ENCODE measurements at places on chromosomes 1 and 21.

GRCh38 chr1:201507360-201507675 is 395 bp upstream of the CSRP1 start:
- DNase-seq, result no peak

DNA sequence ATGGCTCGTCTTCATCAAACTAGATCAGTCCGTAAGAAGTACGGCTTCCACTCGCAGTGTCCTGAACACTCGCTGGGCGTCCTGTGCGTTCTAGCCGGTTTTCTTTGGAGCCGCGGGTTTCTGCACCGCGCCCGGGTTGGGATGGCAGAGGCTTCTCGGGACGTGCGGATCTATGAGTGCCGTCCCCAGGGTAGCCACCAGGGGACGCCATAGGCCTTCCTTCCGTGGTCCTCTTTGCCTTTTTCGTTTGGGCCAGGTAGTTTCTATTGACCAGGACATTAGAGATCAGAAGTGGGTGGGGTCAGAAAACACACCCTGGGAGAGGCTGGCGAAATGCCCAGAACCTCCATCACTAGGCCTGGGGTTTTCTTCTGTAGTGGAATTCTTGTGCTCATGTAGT is 273.8 kb downstream of the FAM72C start:
- DNase-seq, result no peak

GRCh38 chr1:203380420-203381150 is 29.7 kb upstream of the FMOD start:
- DNase-seq, result no peak

GRCh38 chr1:23163395-23163794 is 5.3 kb downstream of the LUZP1 start:
- no peak for DNase-seq

GRCh38 chr1:207335695-207336363 is 14.4 kb downstream of the CD55 start:
- no peak for DNase-seq

- no peak for DNase-seq
Observed at GRCh38 chr1:30250984-30251850, 472.2 kb downstream of the MATN1 start.

DNA sequence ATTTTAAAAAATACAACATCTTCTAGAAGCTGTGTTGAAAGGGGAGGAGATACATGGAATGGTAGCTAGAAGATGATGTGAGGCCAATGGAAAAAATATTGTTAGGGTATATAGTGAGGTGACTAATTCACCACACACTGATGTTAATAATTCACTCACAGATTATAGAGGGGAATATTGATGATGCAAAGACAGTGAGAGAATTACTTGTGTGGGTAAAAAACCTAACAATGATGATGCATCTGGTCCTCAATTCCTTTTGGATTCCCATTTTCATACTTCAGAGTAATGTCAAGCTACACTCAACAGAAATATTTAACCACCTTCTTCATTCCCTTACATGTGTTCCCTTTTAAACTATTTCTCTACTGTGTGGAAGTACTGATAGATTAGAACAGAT is 169.5 kb upstream of the DPYD start:
- DNase-seq, result no peak

- no peak for DNase-seq
Observed at GRCh38 chr1:92298213-92298572, 594 bp downstream of the GLMN start.

GRCh38 chr1:236982380-236982779 is 21.9 kb downstream of the MT1HL1 start:
- DNase-seq, result no peak

DNA sequence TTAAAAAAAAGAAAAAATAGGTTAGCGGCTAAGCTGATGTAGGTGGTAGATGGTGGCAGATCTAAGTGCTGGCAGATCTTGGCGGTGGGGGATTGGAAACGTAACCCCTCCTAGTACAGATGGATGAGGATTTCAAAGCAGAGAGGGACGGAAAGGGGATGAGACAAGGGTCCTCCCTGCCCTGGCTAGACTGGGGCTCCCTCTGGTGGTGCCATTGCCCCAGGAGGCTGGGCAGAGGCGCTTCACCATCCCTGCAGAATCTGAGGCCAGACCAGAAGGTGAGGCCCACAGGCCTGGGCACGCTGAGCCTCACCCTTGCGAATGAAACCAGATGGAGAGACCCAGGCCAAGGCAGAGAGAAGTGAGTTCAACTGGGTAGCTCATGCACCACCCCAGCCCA is 7.0 kb upstream of the PLEKHA6 start:
- DNase-seq, result no peak

- DNase-seq, result no peak
Observed at GRCh38 chr21:32352526-32352925, 40.3 kb downstream of the URB1 start.

Data from globus pallidus (tissue), 1 donor.